ENCODE measurements at places on chromosomes 12 and 14. TPM values are rescaled to one million over a fixed set of nuclear protein-coding genes. Genes with fewer than 3 reads are reported as not detected.
A peak's percentile ranks its signal among the peaks of the same experiment; 100 is the strongest.

GRCh38 chr12:131413006-131413405 lies 297.9 kb upstream of the SFSWAP start:
- H3K36me3 ChIP-seq = no peaks in the 10 kb centered on the region
- no peaks in the 10 kb centered on the region for H3K4me1 ChIP-seq
- no peak for DNase-seq
- no peak overlapping the region for H3K27ac ChIP-seq
- no peaks in the 10 kb centered on the region for H3K27me3 ChIP-seq

Gene KITLG
- total RNA-seq = 98.4 TPM

DNA sequence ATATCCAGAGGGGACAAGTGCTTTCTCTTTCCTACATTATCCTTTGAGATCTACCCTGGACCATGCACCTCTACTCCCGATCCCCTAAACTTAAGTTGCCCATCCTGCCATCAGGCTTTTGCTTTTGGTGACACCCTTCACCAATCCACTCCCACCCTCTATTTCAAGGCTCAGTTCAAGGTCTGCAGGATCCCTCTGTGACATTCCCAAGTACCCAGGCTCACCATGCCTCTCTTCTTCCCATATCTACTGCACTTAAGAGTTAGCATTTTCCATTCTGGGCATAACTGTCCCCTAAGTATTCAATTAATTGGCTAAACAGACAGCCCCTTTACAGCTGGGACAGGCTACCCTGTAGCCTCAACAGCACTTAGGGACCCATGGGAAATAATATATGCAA lies 3.1 kb downstream of the NFYB start:
- H3K4me3 ChIP-seq = peak overlapping the region; percentile 78
- H3K27me3 ChIP-seq = no peaks in the 10 kb centered on the region
- peaks cover 21% of the 10 kb centered on the region for H3K36me3 ChIP-seq
- H3K4me1 ChIP-seq = peaks cover 63% of the 10 kb centered on the region
- H3K27ac ChIP-seq = no peak overlapping the region

Gene LYSET
- total RNA-seq = 6.2 TPM

DNA sequence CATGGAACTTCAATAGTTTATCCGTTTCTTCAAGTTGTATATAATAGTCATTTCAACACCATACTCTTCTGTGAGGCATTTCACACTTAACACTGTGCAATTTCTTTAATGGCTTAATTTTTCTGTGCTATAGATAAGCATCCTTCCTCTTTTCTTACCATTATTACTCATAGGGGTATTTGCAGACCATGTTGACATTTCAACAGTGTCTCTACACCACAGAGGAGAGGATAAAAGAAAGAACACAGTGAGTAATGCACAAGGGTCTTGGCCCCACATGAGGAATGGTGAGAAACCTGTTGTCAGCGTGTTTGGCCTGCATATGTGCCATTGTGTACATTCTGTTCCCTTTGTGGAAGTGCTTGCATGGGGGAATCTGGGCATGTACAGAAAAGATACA lies 421.5 kb upstream of the MDGA2 start:
- H3K27me3 ChIP-seq = no peaks in the 10 kb centered on the region
- H3K4me1 ChIP-seq = no peaks in the 10 kb centered on the region
- DNase-seq = no peak
- H3K4me3 ChIP-seq = no peak overlapping the region
- no peak overlapping the region for H3K27ac ChIP-seq

DNA sequence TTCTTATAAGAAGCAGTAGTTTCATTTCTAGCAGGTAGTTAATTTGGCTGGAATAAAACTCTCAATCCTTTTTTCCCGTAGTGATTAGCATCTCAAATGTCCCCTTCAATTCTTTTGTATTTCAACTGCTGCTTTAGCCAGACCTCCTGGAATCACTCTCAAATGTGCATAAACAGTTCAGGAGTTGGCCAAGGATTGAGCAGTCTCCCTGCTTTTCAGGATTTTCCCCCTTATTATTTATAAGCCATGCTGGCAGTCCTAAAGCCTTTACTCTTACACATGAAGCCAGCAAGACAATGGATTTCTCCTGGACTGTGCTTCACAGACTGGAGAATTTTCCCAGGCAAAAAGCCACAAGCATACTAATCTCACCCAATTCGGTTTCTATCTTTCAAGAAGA lies 950.1 kb downstream of the VRK1 start:
- no peaks in the 10 kb centered on the region for H3K4me1 ChIP-seq
- no peaks in the 10 kb centered on the region for H3K27me3 ChIP-seq
- DNase-seq = no peak
- no peak overlapping the region for H3K4me3 ChIP-seq
- H3K36me3 ChIP-seq = no peaks in the 10 kb centered on the region

Gene JPH4
- total RNA-seq = not detected

DNA sequence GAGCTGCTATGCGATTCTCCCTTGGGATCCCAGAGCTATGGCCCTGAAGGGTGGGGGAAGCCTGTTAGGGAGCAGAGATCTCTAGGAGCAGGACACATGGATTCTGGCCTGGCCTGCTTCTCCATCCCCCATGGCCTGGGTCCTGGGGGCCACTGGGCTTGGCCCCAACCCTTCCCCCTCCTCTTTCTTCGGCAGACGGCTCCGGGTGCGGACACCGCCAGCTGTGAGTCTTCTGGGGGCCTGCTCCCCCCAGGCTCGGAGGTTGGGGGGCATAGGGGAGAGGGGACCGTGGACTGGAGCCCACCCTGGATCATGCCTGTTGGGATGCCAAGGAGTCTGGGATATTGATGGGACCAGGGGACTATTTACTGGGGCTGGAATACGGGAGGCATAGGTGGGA lies 9.0 kb downstream of the PRPF40B start:
- no peak overlapping the region for H3K27ac ChIP-seq
- H3K36me3 ChIP-seq = no peaks in the 10 kb centered on the region
- peaks cover 8% of the 10 kb centered on the region for H3K4me1 ChIP-seq
- DNase-seq = no peak
- no peak overlapping the region for H3K4me3 ChIP-seq

- no peaks in the 10 kb centered on the region for H3K27me3 ChIP-seq
- peaks cover 43% of the 10 kb centered on the region for H3K4me1 ChIP-seq
- peak overlapping the region; percentile 92 for H3K27ac ChIP-seq
- peak; percentile 94 for DNase-seq
- no peaks in the 10 kb centered on the region for H3K36me3 ChIP-seq
- H3K4me3 ChIP-seq = peak overlapping the region; percentile 46
Observed at GRCh38 chr12:92297932-92298696, 152.5 kb upstream of the BTG1 start.

Gene DEPDC4
- 0.13 TPM for total RNA-seq

Gene HCAR1
- not detected for total RNA-seq

- no peaks in the 10 kb centered on the region for H3K36me3 ChIP-seq
- no peak for DNase-seq
- no peaks in the 10 kb centered on the region for H3K27me3 ChIP-seq
- H3K4me1 ChIP-seq = peaks cover 12% of the 10 kb centered on the region
- H3K4me3 ChIP-seq = no peak overlapping the region
Observed at GRCh38 chr14:74702293-74702692, 10.6 kb downstream of the AREL1 start.

Measured in GM23248 (cell line).